Epithelial cell of alveolus of lung (primary cell): ENCODE measurements at places on chromosomes 4 and X. TPM values are rescaled to one million over a fixed set of nuclear protein-coding genes. Genes with fewer than 3 reads are reported as not detected.

SPANXA1 gene
- not detected in 2 replicates for total RNA-seq

TMEM187 gene
- total RNA-seq: 6.5 and 6.6 TPM in 2 replicates

CXorf49 gene
- total RNA-seq: not detected in 2 replicates

CENPVL1 gene
- total RNA-seq: not detected in 2 replicates

RRH gene
- total RNA-seq: 0.13 and 0.24 TPM in 2 replicates

ABHD18 gene
- 3.6 and 5.3 TPM in 2 replicates for total RNA-seq

BEX5 gene
- not detected in 2 replicates for total RNA-seq

ASB12 gene
- total RNA-seq: not detected in 2 replicates

SRPK3 gene
- 0.13 and 0.24 TPM in 2 replicates for total RNA-seq

FAM184B gene
- not detected in 2 replicates for total RNA-seq

HPGD gene
- 0.78 and 0.80 TPM in 2 replicates for total RNA-seq

PTPN13 gene
- 14.1 and 40.3 TPM in 2 replicates for total RNA-seq

EGF gene
- total RNA-seq: 0.08 and 0.13 TPM in 2 replicates

RNF212 gene
- not detected in 2 replicates for total RNA-seq

HSFX2 gene
- total RNA-seq: 0.13 and 0.40 TPM in 2 replicates
